Daoy (cell line): ENCODE measurements at places on chromosomes 4 and X. TPM values are rescaled to one million over a fixed set of nuclear protein-coding genes. Genes with fewer than 3 reads are reported as not detected.

The ARHGAP24 gene
- total RNA-seq, result 2.8 and 6.1 TPM in 2 replicates

- no peak for DNase-seq
Measured at GRCh38 chr4:175540732-175541131, 271.3 kb downstream of the GPM6A start.

DNA sequence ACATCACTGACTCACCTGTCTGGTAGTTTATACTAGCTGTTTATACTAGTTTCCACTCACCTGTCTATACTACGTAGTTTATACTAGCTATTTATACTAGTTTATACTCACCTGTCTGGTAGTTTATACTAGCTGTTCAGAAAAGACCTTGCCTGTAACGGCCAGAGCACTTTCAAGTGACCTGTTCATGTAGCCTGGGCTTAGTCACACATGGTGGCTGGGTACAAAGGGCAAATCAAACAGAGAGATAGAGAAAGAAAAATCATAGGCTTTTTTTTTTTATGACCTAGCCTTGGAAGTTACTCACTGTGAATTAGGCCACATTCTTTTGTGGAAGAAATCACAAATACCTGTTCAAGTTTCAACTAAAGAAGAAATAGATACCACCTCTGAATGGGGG, 30.7 kb upstream of the SPANXN4 start:
- no peak for DNase-seq

DNA sequence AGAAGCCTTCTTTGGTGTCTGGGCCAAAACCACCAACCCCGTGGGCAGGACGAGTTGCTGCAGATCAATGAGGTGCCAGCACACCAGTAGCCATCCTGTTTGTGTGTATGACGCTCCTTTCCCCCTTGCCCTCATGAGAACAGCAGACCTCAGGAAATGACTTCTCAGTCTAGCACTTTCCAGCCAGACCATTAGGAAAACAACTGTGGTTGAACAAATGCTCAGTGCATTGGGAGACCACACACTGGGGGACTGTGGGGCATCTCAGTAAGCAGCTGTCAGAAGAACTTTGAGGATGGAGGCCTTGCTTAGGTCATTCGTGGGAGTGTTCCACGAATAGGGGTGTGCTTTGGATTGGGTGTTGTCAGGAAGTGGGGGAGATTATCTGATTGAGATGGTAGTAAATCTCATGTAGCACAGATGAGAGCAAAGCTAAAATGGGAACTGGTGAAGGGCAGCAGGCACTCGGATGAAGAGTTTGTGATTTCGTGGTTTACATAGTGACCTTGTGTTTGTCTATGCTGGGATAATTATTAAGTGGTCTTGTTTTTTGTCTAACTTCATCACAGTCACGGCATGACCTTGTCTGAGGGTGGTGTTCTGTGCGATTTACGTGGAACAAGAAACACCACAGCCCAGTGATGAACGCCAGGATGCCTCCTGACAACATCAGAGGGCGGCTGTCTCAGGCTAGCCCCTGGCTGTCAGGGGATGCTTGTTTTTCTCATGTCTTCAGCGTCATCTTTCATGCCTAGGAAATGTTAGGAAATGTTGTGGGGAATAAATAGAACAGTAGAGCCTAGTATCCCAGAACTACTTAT, 70.1 kb downstream of the USP46 start:
- DNase-seq, result peak; percentile 75

The TENM3 gene
- 33.9 and 40.5 TPM in 2 replicates for total RNA-seq

DNA sequence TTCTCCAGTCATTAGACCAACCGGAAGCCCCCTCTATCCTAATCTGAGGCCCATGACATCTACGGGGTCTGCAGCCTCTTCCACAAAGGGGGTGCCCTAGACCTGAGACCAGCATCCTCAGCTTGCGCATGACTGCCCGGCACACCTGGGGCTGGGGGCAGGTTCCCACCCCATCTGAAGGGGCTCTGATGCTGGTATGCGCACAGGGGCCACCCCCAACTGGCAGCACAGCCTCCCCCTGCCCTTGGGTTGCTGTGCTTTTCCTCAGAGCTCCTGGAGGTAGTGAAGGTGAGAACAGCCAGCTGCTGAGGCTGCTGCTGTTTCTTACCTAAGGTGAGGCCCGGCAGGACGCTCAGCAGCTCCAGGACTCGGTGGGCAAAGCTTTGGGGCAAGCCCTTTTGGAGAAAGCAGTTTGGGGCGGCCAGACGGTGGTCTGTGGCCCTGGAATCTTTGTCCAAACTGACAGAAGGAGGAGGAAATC, 18.9 kb upstream of the CPLX1 start:
- no peak for DNase-seq

DNA sequence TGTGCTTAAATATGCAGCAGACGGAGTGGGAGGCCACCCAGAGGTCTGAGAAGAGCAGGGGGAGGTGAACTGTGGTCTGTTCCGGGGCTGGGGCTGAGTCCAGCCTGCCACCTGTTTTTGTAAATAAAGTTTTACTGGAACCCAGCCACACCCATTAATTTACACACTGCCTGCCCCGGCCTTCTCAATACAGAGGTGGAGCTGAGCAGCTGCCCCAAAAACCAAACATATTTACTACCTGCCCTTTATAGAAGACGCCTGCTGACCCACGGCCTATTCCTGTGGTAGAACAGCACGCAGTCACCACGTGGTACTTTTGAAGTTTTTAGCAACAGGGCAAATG, 45.9 kb downstream of the FGFRL1 start:
- DNase-seq, result no peak

The CCNI gene
- 34.7 and 35.5 TPM in 2 replicates for total RNA-seq

DNA sequence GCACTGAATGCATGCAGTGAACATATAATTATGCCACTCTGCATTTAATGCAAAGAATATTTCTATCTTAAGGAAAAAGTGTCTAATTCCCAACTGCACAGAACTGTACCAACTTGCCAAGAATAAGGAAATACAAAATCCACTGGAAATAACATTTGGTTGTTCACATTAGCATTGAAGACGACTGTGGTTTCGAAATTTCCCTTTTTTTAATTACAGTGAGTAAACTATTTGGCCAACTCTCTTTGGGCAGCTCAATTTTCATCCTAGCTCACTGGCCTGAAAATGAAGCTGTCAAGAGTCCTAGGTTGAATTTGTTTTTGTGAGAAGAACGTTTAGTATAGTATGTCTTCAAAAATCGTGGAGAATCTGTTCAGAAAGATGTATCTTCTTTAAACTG, 81.6 kb upstream of the MID1 start:
- DNase-seq, result no peak

- peak; percentile 11 for DNase-seq
Measured at GRCh38 chr4:16264798-16265197, 38.5 kb upstream of the TAPT1 start.

The OPRPN gene
- total RNA-seq, result not detected in 2 replicates

- DNase-seq, result no peak
Measured at GRCh38 chrX:105972690-105973386, 65.7 kb downstream of the SERPINA7 start.

- no peak for DNase-seq
Measured at GRCh38 chr4:85061974-85062373, 95.5 kb upstream of the WDFY3 start.

DNA sequence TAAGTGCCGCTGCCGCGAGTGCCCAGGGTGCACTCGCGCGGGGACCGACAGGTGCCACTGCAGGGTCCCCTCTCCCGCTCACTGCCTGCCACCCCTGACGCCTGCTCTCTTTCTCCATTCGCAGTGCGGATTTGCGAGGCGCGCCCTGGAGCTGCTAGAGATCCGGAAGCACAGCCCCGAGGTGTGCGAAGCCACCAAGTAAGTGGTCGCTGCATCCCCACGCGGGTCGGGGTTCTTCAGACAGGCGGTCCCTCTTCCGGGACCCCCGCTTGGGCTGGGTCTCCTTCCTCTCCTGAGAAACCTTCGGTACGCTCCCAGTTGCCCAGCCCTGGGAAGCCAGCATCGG, 547 bp downstream of the GUCY1A1 start:
- peak; percentile 33 for DNase-seq

DNA sequence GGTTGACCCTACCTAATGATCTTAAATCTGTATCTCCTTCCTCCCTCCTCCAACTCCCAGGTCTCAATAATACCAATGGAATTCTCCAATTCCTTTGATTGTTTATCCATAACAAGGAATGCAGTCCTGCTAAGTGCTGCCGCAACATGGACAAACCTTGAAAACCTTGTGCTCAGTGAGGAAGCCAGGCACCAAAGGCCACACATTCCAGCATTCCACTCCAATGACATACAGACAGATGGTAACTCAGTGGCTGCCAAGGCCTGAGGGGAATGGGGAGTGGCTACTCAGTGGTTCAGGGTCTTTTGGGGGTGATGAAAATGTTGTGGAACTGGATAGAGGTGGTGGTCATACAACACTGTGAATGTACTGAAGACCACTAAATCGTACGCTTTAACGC, 10.4 kb downstream of the HAUS7 start:
- no peak for DNase-seq

The PNMA6F gene
- total RNA-seq, result not detected in 2 replicates
